ENCODE measurements at places on chromosomes 12 and 14.

DNA sequence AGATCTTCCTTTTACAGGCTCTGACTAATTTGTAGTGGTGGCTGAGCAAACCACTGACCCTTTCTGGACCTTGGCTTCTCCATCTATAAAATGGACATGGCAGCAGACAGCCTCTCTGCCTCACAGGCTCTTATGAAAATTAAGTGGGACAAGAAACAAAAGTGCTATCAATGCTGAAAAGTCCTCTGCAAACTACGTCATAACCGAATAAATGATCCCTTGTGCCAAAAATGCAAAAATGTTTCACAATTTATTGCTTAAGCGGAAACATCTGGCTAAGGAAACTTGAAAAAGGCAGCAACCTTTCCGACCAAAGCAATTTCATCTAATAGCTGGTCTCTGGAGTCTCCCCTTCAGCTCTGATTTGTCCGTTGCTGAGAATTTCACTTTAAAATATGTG is 108.5 kb upstream of the PLXNC1 start:
- DNase-seq = no peak

GRCh38 chr14:103155010-103155409 is 31.7 kb downstream of the TNFAIP2 start:
- no peak for DNase-seq

- no peak for DNase-seq
Measured at GRCh38 chr14:94411638-94412037, 23.2 kb upstream of the SERPINA1 start.

- DNase-seq = no peak
Measured at GRCh38 chr14:95440496-95440895, 76.0 kb downstream of the SYNE3 start.

DNA sequence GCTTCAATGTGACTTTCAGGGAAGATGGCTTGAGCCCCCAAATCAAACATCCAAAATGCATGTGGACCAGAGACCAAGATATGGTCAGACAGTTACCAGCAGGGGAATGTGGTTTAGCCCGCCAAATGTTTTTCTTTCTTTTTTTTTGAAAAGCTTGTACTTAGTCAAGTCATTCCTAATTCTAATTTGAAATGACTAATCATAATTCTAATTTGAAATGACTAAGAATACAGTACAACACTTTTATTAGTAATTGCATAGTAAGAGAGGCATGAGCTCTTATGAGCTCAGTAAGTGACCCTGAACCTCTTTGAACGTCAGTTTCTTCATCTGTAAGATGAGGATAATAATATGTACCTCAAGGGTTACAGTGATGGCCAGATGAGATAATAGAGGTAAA is 72.4 kb downstream of the HECTD4 start:
- no peak for DNase-seq

GRCh38 chr12:4203772-4204376 is 69.7 kb upstream of the CCND2 start:
- DNase-seq = no peak

- DNase-seq = no peak
Measured at GRCh38 chr12:115570069-115570777, 707.3 kb downstream of the MED13L start.

GRCh38 chr12:20808521-20808920 is 2.0 kb upstream of the SLCO1B3 start:
- DNase-seq = no peak

DNA sequence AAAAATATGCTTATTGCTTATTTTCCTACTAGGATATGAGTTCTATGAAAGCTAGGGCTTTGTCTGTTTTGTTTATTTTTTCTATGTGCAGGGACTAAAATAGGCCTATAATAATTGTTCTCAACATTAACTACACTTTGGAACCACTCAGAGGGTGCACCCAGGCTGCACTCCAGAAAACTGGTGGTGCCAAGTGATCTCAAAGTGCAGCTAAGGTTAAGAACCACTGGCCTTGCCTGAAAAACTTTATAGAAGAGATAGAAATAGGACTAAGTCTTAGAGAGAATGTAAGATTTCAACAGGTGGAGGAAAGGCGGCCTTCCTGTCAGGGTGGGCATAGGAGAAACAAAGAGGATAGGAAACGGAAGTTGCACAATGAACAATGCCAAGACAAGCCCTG is 37.7 kb upstream of the NR1H4 start:
- no peak for DNase-seq

DNA sequence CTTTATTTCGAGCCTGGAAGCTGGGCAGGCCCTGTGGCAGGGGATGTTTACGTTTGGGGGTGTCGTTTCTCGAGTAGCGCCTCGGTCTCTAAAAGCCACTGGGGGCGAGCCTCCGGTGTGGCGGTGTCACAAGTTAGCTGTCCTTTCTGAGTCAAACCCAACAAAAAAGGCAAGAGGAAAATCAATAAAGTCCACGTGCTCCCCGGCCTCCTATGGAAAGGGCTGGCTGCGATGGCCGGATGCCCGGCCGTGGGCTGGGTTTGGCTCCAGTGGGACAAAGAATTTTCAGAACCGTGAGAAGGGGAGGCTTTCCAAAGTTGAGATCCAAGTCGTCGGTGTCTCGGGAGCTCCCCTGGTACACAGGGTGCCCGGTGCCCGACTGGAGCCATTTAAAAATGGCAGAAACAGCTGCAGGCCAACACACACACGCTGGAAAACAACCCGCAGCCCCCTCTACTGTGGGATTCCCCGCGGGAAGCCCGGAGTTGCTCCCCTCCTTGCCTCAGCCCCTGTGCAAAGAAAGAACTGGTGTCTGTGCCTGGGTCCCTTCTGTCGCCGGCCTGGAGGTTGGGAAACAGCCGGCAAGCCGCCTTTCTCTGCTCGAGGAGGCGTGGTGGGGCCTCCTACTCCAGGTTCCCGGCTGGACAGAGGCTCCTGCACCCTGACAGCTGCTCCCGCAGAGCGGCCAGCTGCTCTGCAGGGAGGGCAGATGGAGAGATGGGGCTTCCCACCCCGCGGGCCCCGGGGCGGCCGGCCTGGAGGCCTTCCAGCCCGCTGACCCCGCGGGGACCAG is 1.9 kb downstream of the BCL7A start:
- peak; percentile 82 for DNase-seq

DNA sequence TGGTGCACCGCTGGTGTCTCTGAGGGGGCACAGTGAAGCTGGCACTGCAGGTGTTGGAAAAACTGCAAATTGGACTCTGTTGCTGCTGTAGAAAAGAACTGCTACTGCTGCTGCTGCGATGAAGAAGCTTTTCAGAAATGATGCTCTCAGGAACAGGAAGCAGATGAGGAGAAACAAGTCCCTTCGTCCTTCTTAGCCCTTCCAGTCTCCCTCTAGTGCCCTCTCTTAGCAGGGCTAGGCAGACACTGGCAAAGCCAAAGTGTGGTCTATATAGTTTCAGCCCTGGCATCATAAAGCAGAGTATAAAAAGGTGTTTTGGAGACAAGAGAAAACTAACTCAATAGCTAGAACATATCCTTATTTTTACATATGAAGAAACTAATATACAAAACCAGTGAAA is 174.5 kb downstream of the MYRFL start:
- DNase-seq = no peak

DNA sequence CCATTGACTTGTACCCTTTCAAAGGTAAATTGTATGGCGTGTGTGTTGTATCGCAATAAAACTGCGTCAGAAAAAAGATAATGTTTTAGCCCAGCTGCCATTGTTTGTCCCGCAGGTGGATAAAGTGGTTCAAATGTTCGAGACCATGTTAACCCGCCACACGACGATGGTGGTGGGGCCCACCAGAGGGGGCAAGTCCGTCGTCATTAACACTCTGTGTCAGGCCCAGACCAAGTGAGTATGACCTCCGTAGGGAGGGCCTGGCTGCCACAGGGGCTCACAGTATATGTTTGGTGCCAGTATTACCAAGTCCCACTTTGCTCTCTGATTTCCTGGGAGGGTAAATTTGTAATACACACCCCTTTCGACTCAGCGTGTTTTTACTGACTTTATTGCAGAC is 96.9 kb downstream of the DNAH10 start:
- no peak for DNase-seq

- DNase-seq = no peak
Measured at GRCh38 chr14:58815794-58816193, 178.0 kb downstream of the DACT1 start.

DNA sequence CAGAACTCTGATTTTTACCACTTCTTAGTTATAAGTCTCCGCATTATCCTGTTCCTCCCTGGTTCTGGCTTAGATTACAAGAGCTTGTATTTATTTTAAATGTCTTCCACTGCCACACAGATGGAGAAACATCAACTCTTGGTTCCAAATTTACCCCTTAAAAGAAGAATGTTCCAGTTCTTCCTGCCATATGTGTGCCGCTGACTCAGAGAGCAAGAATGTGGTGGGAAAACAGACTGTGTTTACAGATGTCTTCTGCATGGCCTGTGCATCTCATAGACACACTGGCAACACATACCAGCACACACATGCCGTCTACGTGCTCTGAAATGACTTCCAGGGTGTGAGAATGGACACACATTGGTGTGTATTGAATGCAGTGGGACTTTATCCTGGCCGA is 383.0 kb downstream of the LRIG3 start:
- no peak for DNase-seq

GRCh38 chr14:101185073-101185835 is 281.7 kb upstream of the RTL1 start:
- DNase-seq = no peak

- no peak for DNase-seq
Measured at GRCh38 chr12:82015623-82016347, 256.6 kb upstream of the PPFIA2 start.

GRCh38 chr14:41872931-41873685 is 266.4 kb downstream of the LRFN5 start:
- DNase-seq = no peak

DNA sequence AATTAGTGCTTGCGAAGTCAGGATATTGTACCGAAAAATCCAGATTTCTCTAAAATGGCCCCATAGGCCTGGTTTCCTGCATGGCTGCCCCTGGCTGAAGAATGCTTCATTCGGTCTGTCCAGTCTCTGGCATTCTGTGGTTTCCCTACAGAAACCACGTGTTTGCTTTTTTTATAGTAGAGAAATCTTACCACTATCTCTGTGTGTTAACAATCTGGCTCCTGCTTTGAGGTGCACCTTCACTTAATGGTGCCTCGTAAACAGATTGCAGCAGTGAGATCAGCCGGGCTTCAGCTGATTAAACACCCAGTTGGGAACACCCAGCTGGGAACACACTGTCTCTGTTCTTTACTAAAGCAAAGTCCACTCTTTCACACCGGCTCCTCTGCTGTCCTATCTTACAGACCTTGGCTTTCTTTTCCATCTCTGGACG is 6.7 kb upstream of the DNAAF2 start:
- peak; percentile 51 for DNase-seq

DNA sequence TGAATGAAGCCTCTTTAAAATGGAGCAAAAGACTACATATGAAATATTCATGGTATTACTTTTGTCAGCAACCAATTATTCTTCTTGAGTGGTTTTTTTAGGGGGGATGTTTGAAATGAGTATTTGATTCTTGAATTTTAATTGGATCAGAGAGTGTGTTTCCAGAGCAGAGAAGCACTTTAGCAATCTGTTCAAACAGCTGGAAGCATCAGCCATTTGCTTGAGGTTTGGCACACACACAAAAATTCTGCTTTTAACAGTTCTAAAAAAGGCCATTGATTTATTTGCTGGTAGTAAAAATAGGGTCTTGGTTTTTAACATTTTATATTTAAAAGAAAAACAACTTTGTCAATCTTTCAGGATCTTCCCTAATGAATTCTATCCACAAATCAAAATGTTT is 292.7 kb downstream of the LRFN5 start:
- DNase-seq = no peak

DNA sequence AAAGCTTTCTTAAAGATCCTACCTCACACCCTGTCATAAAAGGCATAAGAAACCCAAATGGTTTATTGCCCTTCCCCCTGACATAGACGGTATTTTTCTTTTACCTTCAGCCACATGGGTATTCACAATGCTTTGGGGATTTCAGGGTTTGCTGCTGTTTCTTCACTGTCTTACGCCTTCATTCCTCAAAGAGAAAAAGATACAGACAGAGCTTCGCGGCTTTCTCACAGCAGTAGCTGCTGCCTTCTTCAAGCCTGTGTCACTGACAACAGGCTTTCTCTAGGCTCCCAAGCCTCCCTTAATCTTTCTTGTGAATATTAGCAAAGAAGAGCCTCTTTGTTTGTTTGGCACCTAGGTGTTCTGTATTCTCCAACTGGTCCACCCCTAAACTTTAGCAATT is 197.4 kb upstream of the ARID2 start:
- DNase-seq = no peak

All from D341Med (cell line).